ENCODE measurements at places on chromosomes 11 and 22.

GRCh38 chr11:19769820-19770219, 57.2 kb downstream of the NAV2 start:
- DNase-seq = no peak

GRCh38 chr22:35467681-35468434, 67.9 kb downstream of the MCM5 start:
- DNase-seq = no peak

DNA sequence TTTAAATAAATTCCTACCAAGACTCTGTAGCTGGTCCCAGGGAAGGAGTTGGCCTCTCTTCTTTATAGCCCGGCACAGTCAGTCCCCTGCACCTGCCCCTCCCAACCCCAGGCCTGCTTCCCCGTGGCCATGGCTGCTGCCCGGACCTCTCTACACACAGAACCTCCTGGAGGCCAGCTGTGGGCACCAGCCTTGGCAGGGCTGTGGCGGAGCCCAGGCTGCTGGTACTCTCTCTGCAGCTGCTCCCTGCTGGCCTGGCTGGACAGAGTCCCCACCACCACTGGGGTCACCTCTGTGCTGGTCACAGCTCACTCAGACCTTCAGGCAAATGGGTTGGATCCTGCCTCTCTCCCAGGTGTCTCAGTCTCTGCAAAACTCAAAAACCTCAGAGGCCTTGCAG, 69.3 kb downstream of the LRP5 start:
- no peak for DNase-seq

DNA sequence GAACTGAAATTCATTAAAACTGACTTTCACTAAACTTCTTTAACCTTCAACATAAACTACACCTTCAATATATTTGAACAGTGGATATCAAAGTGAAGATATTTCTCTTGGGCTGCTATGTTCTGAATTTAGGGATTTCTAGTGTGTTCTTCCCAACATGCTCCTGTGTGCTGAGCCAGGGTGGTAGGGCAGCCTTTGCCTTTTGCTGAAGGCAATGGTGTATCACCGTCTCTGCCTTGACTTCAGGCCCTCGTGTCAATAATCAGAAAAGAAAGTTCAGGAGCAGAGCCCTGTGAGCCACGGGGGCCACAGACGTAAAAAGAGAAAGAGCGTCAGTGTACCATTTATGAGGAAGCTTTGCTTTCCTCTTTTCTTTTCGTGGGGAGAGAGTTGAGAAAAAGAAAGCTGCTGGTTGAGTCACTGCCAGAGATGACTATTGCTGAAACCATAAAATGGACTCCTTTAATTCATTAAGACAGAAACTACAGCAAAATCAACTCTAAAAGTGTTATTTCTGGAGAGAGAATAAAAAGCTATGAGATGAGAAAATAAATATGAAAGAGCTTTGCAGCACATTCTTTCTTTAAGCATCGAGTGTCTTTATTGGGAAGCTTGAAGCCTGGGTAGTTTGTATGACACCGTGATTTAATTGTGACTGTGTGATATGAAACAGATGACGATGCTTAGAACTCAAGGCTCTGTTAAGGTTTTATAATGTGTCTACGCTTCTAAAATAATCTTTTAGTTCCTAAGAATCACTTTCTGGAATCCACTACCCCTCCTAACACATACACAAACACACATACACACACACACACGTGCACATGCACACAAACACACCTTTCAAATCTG, 271.8 kb upstream of the MTNR1B start:
- DNase-seq = no peak

GRCh38 chr11:115631609-115632008, 127.4 kb upstream of the CADM1 start:
- DNase-seq = no peak

DNA sequence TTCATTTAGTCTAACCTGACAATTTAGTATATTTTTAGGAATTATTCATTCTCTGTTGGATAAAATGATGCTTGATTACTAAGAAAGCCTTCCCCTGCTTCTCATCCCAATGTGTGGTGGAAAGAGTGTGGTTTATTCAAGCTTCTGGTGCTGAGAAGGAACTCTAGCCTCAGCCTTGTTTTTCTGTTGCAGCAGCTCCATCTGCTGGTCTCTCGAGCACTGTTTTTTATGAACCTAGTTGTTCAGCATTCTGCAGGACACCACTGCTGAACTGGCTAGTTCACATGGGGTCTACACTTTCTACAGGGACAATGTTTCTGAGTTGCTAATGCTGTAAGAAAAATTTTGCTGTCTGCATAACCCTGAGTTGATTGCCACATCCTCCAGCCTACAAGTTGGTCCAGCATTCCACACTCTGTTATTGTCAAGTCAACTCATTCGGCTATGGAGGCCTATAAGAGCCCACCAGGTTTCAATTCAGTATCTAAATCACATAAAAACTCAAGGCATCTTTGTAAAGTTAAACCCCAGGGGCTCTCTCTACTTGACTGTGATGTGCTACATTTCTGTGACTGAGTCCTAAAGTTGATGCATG, 14.3 kb downstream of the OR2AG2 start:
- DNase-seq = peak; percentile 69

GRCh38 chr22:41914611-41915034, 251 bp downstream of the SHISA8 start:
- no peak for DNase-seq

- no peak for DNase-seq
Measured at GRCh38 chr11:73107597-73107996, 34.5 kb downstream of the FCHSD2 start.

- no peak for DNase-seq
Measured at GRCh38 chr11:34866375-34866774, 49.8 kb downstream of the APIP start.

DNA sequence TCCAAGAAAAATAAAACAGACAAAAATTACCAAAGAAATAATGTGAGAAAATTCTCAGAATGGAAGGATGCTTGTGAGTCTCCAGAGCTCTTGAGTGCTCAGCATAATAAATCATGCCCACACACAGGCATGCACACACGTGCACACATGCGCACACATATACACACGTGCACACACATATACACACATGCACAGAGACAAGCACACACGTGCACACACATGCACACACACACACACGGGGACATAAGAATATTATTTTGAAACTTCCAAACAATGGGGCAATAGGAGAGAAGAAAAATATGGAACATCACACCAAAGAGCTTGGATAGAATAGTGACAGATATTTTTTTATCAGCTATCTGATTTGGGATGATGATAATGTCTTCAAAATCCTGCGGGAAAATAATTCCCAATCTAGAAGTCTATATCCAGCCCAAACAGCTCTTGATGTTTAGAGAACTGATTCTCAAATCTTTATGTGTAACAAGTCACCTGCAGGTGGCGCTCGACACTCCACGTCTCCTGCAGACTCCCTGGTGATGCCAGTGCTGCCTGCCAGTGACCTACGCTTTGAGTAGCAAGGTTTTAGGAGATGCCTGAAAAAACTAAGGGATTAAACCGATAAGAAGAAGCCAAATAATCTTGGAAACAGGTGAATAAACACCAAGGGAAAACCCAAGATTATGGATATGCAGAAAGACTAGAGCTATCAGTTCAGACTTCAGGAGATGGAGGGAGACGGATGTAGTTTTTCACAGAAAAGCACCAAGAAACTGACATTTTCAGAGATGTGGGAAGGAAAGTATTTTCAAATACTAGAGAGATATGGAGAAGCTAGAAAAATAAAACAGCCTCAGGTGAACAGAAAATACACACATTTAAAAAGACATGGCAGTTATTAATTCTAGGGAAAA, 743.6 kb downstream of the ETS1 start:
- peak; percentile 37 for DNase-seq

DNA sequence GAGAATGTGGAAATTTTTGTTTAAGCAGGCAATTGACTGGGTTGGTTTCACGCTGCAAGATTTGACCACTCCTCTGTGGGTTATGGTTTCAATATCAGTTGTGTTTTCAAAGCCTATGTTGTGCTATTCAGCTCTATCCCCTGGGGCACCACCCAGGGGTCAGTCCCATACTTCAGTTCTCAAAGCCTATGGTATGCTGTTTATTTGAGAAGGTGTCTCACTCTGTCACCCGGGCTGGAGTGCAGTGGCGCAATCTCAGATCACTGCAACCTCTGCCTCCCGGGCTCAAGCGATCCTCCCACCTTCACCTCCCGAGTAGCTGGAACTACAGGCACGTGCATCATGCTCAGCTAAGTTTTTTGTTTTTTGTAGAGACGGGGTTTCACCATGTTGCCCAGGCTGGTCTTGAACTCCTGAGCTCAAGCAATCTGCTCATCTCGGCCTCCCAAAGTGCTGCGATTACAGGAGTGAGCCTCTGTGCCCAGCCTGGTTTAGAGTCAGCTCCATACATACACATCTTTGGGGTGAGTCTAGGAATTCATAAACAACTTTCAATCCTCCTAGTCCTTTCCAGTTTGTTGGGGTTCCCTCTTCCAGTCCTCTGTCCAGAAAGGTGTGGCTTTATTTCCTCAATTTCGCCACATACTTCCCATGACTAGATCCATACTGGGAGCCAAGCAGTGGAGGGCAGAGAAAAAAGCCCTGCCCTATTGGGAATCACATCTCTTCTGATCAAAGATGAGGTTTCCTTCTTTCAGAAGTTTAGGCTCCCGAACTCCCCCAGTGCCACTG, 35.0 kb upstream of the MAPK1 start:
- DNase-seq = no peak

DNA sequence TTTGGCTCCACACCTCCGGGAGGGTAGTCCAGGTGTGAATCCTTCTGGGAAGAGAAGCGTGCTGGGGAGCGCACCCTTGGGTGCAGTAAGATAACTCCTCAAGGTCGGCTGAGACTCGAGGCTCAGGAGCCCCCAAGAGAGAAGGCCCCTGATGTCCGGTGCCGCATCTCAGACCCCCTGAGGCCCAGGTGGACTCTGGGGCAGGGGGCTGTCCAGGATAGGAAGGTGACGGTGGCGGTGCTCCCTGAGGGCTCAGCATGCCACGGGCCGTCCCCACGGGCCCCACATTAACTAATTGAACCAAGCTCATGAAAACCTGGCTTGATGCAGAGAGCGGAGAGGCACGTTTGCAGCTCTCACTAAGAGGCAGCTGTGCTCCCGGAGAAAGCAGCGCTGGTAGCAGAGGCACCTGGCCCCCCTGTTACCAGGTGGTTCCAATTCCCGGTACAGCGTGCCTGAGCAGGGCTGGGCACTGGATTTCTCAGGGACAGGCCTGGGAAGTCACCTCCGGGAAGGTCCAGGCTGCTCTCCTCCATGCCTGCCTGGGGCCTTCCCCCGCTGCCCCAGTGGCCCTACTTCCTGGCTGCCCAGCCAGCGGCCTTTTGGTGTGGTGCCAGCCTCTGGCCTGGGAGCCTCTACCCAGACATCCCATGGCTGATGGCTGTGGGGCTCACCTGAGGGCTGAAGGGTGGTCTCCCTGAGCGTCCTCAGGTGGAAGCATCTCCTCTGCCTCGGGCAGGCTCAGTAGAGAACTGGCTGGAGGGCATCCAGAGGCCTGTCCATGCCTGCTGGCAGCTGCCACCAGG, 1.1 kb downstream of the KCNQ1 start:
- DNase-seq = no peak

DNA sequence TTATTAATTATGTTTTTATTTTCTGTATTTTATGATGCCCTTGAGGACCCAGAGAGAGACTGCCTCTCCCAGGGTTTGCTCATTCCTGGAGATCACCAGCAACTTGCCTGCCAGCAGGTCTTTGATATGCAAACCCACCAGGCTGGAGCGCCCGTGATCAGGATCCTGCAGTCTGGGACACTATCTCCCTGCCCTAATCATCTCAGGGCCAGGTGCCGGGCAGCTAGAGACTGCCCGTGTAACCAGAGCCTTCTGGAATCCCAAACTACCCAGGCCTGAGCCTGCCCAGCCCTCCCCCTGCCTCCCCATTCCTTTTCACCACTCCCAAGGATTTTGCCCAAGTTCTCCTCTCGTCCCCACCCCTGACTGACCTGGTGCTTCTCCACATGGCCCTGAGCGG, 52.2 kb upstream of the B3GAT1 start:
- DNase-seq = no peak

- no peak for DNase-seq
Measured at GRCh38 chr11:34466802-34467488, 28.2 kb downstream of the CAT start.

- DNase-seq = no peak
Measured at GRCh38 chr11:45169310-45170072, 23.1 kb downstream of the PRDM11 start.

- no peak for DNase-seq
Measured at GRCh38 chr11:95123556-95123955, 33.9 kb downstream of the ENDOD1 start.

DNA sequence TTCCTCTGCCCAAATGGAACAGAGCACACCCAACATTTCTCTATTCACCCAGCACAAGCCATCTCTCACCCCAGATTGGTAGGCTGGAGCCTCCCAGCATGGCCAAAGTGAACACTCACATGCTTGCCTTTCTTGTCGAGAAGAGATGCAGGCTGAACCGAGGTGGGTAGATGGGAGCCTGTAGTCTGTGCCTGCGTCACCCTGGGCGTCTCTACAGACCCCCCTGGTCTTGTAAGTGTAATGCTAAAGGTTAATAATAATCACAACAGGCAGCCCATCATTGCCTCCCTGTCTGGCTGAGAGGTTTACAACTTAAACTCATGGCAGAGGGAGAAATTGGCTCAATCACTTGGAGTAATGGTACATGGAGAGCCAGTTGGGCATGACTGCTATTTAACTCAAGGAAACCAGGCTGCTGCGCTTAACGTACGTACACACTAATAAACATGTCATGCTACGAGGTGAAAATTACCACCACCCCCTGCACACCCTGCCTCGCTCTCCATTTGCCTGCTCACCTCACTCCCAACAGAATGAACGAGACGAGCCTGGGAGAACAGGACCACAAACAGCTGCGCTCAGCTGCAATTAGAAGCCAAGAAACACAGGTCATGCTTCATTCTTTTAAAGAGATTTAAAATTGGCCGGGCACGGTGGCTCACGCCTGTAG, 9.1 kb upstream of the ZBTB16 start:
- DNase-seq = no peak

GRCh38 chr22:37472418-37473006, 13.7 kb downstream of the MFNG start:
- peak; percentile 50 for DNase-seq

DNA sequence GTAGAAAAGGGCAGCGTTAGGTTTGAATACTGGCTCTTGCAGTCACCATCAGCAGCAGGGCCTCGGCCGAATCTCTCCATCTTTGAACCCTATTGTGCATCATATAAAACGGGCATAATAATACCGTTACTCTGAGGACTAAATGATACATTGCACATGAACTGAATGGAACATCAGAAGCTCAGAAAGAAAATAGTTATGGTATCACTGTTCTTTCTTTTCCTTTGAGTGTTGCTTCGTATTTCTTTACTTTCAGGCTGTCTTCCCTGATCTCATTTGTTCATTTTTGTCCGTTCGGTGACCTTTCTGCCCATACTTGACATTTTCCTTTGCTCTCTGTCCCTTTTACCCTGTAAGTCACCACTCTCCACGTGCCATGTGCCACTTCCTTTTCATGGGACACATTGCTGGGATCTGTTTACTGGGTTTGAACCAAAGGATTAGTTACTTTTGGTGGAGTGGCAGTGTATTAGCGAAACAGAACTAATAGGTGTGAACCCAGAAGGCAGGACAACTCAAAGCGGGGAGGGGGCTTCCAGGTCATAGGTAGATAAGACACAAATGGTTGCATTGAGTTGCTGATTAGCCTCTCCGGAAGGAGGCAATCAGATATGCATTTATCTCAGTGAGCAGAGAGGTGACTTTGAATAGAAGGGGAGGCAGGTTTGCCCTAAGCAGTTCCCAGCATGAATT, 717 bp upstream of the ZNF202 start:
- DNase-seq = peak; percentile 2

- no peak for DNase-seq
Measured at GRCh38 chr22:31049815-31050420, 31.2 kb upstream of the SMTN start.

All from activated CD4-positive, alpha-beta T cell treated with anti-CD3 and anti-CD28 coated beads for 4 hours (primary cell).